Fibroblast of skin of right quadriceps (primary cell): ENCODE measurements at places on chromosomes 4 and X.

- DNase-seq, result no peak
Observed at GRCh38 chr4:113316879-113317278, 267.4 kb downstream of the ANK2 start.

- peak; percentile 91 for DNase-seq
Observed at GRCh38 chrX:38312436-38312835, 14.9 kb downstream of the RPGR start.

- DNase-seq, result no peak
Observed at GRCh38 chr4:146335763-146336409, 121.5 kb downstream of the REELD1 start.

- no peak for DNase-seq
Observed at GRCh38 chr4:6390356-6390755, 82.1 kb downstream of the PPP2R2C start.

- no peak for DNase-seq
Observed at GRCh38 chr4:168884251-168885124, 125.6 kb downstream of the CBR4 start.

DNA sequence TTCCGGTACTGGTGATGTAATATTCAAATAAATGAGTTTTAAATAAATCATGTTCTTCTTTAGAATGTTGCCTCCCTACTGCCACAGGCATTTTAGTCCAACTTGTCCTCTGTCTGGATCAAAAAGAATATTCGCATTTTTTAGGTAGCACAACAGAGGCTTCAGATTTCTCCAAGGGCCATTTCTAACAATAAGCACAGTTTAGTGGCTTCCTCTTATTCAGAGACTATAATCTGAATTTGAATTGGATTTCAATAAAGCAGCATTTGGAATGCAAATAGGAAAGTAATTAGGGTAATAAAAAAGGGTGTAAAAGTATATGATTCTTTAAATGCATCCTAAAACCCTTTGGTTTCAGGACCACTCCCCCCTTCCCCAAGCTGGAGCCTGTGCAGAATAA lies 167.9 kb upstream of the GLRA2 start:
- no peak for DNase-seq

GRCh38 chr4:85675076-85676049 lies 200.4 kb downstream of the ARHGAP24 start:
- DNase-seq, result no peak

GRCh38 chrX:100081503-100081902 lies 328.6 kb downstream of the PCDH19 start:
- peak; percentile 50 for DNase-seq

- no peak for DNase-seq
Observed at GRCh38 chrX:28668957-28669356, 81.7 kb downstream of the IL1RAPL1 start.

DNA sequence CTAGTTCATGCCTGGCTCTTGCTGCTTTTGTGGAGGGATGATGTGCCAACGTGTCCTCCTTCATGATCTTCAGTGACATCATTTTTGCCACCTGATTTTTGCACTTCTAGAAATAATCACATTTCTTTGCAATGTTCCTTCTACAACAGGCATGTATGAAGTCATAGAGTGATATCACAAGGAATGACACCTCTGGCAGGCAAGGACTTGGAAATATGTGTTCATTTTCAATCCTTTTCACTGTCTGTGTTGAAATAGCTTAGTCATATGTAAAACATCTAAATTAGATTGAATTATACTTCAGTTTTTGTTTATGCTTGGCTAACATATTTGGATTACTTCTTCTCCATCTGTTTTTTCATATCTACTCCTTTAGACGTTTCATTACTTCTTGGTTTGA lies 221.2 kb upstream of the STK26 start:
- DNase-seq, result no peak

GRCh38 chr4:134867027-134867426 lies 665.4 kb upstream of the PABPC4L start:
- no peak for DNase-seq
